Activated B cell treated with CpG ODN at 0.5 μM for 24 hours (primary cell): ENCODE measurements at places on chromosomes 4 and X.

- no peak within 1 kb of the TSS for H3K27ac ChIP-seq
- H3K27me3 ChIP-seq: peaks cover 43% of the 10 kb centered on the region
- no peaks in the 10 kb centered on the region for H3K36me3 ChIP-seq
- DNase-seq: no peak
- H3K4me1 ChIP-seq: peaks cover 17% of the 10 kb centered on the region
These were observed at the start of gene IGFBP7 for GRCh38 chr4:57109847-57110639. Gene IGFBP7, minus strand, starts transcription at chr4:57110385. Its CDS starts 34 bp downstream, at chr4:57110351.

DNA sequence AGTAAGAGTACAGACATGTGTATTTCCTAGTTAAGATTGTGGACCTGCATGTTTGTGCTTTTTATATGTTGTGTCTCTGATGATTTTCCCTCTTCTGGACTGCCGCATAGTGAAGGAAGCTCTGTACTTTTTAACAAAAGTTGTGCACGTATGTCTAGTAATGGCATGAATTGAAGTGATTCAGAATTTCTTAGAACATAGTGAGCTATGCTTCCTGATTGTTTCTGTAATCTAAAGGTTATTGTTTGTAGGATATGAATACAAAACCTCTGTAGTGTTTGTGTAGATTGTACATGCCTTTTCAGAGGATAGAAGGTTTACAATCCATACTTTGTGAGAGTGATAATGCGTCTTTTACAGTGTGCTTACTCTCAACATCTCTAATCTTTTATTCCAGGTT is 37.0 kb upstream of the NUDT6 start:
- no peaks in the 10 kb centered on the region for H3K4me1 ChIP-seq
- H3K27ac ChIP-seq: no peak overlapping the region
- H3K36me3 ChIP-seq: peaks cover 38% of the 10 kb centered on the region
- no peaks in the 10 kb centered on the region for H3K27me3 ChIP-seq

GRCh38 chr4:67575232-67576058 is 16.9 kb downstream of the STAP1 start:
- peak overlapping the region; percentile 90 for H3K27ac ChIP-seq
- H3K36me3 ChIP-seq: peaks cover 58% of the 10 kb centered on the region
- peak overlapping the region; percentile 71 for H3K4me3 ChIP-seq
- H3K27me3 ChIP-seq: no peaks in the 10 kb centered on the region

- no peak for DNase-seq
- no peaks in the 10 kb centered on the region for H3K36me3 ChIP-seq
- no peaks in the 10 kb centered on the region for H3K27me3 ChIP-seq
- no peak overlapping the region for H3K27ac ChIP-seq
These were observed 37.4 kb upstream of the IL1RAPL1 start for GRCh38 chrX:28549838-28550237.

DNA sequence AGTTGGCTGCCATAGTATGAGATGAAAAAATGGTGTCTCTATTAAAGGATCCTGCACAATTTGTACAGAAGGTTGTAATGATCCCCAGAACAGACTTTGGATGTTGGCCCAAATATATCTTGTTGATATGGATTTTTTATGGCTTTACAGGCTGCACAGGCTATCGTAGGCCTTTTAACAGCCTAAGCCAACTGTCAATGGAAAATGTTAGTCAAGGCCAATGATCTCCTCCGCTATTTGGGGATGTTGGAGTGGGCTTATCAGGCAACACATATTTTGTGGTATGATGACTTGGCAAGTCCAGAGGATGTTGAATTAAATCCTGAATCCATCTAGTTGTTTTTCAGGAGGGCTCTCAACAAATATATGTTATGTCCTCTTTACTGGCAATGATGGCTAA is 42.1 kb downstream of the ZCCHC13 start:
- peaks cover 12% of the 10 kb centered on the region for H3K4me1 ChIP-seq
- H3K36me3 ChIP-seq: no peaks in the 10 kb centered on the region
- no peak for DNase-seq
- H3K27ac ChIP-seq: no peak overlapping the region
- H3K27me3 ChIP-seq: no peaks in the 10 kb centered on the region

- H3K4me1 ChIP-seq: no peaks in the 10 kb centered on the region
- no peaks in the 10 kb centered on the region for H3K27me3 ChIP-seq
- H3K27ac ChIP-seq: no peak overlapping the region
- no peaks in the 10 kb centered on the region for H3K36me3 ChIP-seq
- no peak for DNase-seq
These were observed 68.9 kb upstream of the NDP start for GRCh38 chrX:44042116-44042515.

GRCh38 chrX:44747969-44748368 is 95.9 kb upstream of the DUSP21 start:
- no peak for DNase-seq
- no peaks in the 10 kb centered on the region for H3K4me1 ChIP-seq
- no peaks in the 10 kb centered on the region for H3K27me3 ChIP-seq
- H3K27ac ChIP-seq: no peak overlapping the region
- no peaks in the 10 kb centered on the region for H3K36me3 ChIP-seq
- H3K4me3 ChIP-seq: no peak overlapping the region

DNA sequence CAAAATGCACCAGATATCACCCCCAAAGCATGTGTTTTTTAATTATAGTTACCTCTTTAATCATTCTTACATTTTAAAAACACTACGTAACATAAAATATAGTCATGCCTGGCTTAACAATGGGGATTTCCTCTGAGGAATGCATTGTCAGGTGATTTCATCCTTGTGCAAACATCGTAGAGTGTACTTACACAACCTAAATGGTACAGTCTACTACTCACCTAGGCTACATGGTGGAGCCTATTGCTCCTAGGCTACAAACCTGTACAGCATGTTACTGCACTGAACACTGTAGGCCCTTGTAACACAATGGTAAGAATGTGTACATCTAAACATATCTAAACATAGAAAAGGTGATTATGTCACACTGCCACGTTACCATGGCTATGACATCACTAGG is 208.6 kb downstream of the SPOCK3 start:
- no peaks in the 10 kb centered on the region for H3K27me3 ChIP-seq
- DNase-seq: no peak
- no peak overlapping the region for H3K27ac ChIP-seq
- H3K4me3 ChIP-seq: no peak overlapping the region
- H3K4me1 ChIP-seq: no peaks in the 10 kb centered on the region

DNA sequence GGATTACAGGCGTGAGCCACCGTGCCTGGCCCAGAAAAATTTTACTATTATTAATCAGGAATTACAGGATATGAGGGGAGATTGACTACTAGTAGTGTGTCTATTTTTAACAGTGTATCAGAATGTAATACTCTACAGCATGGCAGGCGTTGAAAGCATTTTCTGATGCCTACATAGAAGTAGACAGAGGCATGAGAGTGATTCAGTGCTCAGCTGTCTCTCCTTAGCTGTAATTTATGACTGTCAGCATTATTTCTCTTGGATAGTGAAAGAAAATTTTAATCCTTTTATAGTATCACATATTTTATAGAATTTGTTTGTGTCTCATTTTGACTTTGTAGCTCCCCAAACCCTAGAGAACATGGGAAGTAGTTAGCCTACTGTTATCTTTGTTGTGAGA is 20.7 kb downstream of the ARHGAP24 start:
- H3K36me3 ChIP-seq: peaks cover 19% of the 10 kb centered on the region
- peak overlapping the region; percentile 37 for H3K27ac ChIP-seq
- no peak overlapping the region for H3K4me3 ChIP-seq

DNA sequence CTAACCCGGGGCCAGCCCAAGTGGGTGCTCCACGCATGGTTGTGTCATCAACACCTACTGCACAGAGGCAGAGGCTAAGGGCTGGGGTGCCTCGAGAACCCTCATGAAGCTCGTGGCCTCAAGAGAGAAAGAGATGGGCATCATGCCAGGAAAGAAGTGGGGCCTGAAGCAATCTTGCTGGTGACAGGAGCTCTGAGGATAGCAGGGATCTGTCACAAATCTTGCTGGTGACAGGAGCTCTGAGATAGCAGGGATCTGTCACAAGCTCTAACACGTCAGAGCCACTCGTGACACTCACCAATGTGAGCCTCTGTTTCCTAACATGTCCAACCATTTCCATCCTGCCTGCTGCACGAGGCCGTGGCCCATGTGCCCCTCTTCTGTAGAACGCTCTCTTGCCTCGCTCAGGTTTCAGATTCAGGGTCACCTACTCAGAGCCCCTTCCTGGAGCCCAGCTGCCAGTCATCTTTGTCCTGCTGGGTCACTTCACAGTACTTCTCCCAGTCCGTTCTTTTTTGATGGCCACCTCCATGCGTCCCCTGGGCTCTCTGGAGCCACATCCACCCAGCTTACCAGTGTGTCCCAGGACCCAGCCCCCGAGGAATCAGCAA is 21.1 kb downstream of the PNMA6E start:
- no peaks in the 10 kb centered on the region for H3K27me3 ChIP-seq
- no peak overlapping the region for H3K27ac ChIP-seq
- DNase-seq: no peak

DNA sequence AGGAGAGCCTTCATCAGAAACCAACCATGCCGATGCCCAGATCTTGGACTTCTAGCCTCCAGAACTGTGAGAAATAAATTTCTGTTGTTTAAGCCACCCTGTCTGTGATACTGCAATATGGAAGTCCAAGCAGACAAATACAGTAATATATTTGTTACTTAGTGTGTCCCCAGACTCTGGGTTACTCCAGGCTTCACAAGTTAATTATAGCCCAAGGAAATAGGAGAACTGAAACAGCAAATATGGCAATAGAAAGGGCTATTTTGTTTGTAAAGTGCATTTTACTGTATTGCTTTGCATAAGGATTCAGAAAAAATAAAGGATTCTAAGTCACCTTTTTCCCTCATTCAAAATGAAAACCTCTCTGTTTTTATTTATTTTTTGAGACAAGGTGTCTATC is 15.7 kb downstream of the TIGD4 start:
- H3K36me3 ChIP-seq: no peaks in the 10 kb centered on the region
- H3K27ac ChIP-seq: no peak overlapping the region
- H3K4me3 ChIP-seq: no peak overlapping the region
- no peaks in the 10 kb centered on the region for H3K4me1 ChIP-seq
- no peak for DNase-seq
- H3K27me3 ChIP-seq: peaks cover 2% of the 10 kb centered on the region

GRCh38 chrX:150693725-150694574 is 754 bp downstream of the MTMR1 start:
- H3K4me3 ChIP-seq: peak overlapping the region; percentile 88
- H3K27me3 ChIP-seq: no peaks in the 10 kb centered on the region
- H3K36me3 ChIP-seq: peaks cover 11% of the 10 kb centered on the region
- DNase-seq: peak; percentile 65
- H3K27ac ChIP-seq: peak overlapping the region; percentile 98

DNA sequence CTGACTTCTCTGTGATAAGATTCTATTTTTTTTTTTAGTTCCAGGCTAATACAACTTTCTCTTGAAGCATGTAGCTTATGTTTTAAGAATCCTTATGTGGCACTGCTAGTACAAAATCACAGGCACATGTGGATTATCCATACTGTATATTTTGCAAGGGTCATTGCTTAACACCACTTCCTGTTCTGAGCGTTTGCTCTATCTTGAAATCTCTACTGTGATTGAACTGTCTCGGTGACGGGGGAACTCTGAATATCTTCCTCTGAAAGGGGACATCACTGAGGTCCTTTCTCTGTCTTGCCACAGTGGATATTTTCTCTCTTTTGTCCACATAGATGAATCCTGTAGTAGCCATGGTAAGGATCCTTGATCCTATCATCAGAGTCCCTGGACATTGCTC is 2.1 kb upstream of the WFS1 start:
- H3K27ac ChIP-seq: peak overlapping the region; percentile 70
- H3K36me3 ChIP-seq: no peaks in the 10 kb centered on the region
- DNase-seq: no peak

DNA sequence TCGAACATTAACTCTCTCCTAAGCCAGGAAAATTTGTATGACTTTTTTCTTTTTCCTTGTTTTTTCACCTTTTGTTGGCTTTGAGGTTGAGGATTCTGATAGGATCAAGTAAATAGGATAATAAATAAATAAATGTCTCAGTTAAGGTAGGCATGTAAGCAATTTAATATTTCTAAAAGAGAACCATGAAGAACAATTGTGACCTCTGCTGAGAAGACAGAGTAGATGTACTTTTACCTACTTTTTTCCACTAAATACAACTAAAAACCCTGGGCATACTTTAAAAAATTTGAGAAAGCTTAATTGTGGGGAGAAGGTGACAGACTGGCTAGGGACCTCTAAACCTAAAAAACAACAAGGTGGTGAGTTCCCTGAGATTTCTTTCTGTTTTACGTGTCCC is 31.6 kb upstream of the CLNK start:
- H3K4me1 ChIP-seq: peaks cover 4% of the 10 kb centered on the region
- no peak overlapping the region for H3K4me3 ChIP-seq
- no peaks in the 10 kb centered on the region for H3K36me3 ChIP-seq

DNA sequence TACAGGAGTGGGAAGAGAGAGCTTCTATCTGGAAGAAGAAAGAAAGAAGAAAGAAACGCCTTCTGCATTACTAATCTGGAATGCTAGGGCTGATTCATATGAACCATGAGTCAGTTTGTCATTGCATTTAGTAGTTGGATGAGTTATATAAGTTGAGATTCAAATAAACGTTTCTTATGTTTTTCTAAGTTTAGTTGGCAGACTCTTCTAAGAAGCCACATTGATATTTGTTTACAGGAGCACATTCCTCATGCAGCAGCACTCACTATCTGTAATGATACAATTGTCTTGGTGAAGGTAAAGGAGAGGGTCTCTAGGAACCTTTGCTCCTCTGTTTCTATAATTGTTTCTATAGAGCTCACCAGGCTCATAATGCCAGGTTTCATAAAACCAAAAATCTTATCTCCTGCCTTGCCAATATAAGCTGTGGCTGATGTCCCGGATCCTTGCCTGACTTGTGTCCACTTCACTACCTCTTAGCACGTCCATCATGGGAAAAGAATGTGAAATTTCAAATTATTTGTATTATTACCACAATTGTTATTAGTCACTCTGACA is 39.5 kb downstream of the HOPX start:
- H3K27ac ChIP-seq: no peak overlapping the region
- H3K4me1 ChIP-seq: no peaks in the 10 kb centered on the region
- no peaks in the 10 kb centered on the region for H3K27me3 ChIP-seq
- H3K36me3 ChIP-seq: no peaks in the 10 kb centered on the region

DNA sequence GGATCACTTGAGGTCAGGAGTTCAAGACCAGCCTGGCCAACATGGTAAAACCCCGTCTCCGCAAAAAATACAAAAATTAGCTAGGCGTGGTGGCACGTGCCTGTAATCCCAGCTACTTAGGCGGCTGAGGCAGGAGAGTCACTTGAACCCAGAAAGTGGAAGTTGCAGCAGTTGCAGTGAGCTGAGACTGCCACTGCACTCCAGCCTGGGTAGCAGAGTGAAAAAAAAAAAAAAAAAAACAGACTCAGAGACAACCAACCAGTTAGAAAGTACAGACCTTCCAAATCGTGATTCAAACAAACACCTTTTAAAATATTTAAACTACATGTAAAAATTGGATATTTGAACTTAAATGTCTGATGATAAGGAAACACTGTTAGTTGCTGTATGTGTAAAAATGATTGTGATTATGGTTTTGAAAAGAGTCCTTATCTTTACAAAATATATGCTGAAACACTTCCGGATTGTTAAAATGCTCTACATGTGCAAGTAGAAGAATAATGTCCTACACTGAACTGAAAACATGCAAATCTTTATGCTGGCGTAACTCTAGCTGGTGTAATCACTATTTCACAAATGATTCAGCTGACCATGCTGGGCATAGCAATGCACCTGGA is 37.8 kb downstream of the SH3KBP1 start:
- H3K27me3 ChIP-seq: no peaks in the 10 kb centered on the region
- H3K4me1 ChIP-seq: peaks cover 66% of the 10 kb centered on the region
- H3K36me3 ChIP-seq: peaks cover 11% of the 10 kb centered on the region
- H3K27ac ChIP-seq: peak overlapping the region; percentile 89
